ENCODE measurements at places on chromosomes 2 and 18. TPM values are rescaled to one million over a fixed set of nuclear protein-coding genes. Genes with fewer than 3 reads are reported as not detected.

GRCh38 chr2:142280831-142281230 lies 150.0 kb upstream of the LRP1B start:
- no peak for DNase-seq

- no peak for DNase-seq
Observed at GRCh38 chr2:240429341-240429871, 6.1 kb upstream of the GPC1 start.

DNA sequence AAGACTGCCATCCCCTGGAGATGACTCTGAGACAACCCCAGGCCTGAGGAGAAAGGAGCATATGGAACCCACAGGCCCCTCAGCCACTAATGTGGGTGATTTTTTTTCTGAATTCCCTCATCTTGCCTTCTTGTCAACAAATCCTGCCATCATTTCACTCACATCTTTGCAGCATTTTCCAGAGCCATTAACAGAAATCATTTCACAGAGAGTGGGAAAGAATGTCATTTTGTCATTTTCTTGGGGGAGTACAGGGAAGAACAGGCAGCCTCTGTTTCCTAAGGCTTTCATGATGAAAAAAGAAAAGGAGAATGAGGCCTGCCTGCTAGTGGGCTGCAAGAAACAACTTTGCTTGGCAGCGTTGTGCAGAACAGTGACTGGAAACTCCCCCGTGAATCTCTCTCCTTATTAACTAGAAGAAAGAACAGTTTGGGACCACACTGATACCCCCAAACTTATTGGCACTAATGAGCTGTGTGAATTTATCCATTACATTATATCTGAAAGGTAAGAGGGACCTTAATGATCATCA lies 1464.6 kb upstream of the CELF4 start:
- DNase-seq: no peak

DNA sequence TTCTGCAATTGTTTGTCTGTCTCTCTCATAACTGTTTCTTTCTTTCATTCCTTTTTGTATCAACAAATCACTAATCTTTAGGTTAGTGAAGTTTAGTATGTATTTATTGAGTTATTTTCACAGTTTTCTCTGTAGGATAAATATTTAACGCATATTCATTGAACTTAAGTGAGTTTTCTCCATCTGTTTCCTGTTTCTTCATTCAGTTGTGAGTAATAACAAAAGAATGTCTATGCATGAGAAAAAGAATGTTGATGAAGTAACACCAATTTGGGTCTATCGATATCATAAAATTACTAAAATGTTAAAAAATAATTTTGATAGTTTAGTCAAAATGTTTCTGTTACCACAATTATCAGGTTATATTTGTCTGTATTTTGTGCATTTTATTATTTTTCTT lies 948.0 kb downstream of the DSC3 start:
- no peak for DNase-seq

DNA sequence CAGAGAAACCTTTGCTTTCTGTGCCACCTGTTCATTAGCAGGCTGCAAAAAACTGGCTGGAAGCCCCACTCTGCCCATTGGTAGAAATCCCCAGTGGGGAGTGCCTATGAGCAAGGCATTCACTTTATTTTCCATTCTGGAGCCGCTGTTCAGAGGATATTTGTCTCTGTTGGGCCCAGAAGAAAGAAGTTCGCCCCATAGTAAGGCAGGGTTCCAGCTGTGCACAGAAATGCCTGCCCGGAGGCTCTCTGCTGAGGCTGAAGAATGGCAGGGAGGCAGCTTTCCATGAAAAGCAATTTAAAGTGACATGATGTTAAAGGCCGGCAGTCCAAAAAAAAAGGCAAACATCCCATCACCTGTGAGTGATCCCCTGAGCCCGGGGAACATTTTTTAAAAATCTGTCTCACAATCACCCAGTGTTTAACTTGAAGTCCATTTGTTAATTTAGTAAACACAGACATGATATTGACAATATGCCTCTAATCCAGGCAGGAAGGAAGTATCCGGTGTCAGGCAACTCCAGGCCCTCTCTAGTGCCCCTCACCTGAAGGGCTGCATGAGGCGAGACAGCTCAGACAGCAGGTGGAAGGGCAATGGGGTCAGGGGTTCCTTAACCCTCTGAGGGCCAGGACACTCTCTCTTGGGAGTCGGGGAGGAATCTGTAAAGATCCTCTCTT lies 265.1 kb upstream of the SIX2 start:
- no peak for DNase-seq

PARD6G gene
- 7.3 TPM for total RNA-seq

RNF144A gene
- 13.9 TPM for total RNA-seq

TBR1 gene
- total RNA-seq: not detected

DNA sequence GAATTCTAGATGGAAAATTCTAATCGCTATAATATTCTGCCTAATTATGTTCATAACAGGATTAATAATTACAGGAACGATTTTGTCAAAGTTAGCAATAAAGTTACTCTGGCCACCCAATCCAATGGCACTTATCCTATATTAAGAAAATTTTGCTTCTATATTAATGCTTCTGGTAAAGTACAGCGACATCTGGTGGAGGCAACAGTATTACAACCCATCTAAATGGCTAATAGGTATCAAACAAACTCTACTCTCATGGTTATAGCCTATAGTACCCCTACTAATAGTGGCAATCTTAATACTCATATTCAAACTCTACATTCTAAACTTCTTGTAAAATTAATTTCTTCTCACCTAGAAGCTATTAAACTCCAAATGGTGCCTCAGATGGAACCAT lies 1084.7 kb upstream of the LRRTM1 start:
- DNase-seq: no peak

SERPINB11 gene
- 0.77 TPM for total RNA-seq

DNA sequence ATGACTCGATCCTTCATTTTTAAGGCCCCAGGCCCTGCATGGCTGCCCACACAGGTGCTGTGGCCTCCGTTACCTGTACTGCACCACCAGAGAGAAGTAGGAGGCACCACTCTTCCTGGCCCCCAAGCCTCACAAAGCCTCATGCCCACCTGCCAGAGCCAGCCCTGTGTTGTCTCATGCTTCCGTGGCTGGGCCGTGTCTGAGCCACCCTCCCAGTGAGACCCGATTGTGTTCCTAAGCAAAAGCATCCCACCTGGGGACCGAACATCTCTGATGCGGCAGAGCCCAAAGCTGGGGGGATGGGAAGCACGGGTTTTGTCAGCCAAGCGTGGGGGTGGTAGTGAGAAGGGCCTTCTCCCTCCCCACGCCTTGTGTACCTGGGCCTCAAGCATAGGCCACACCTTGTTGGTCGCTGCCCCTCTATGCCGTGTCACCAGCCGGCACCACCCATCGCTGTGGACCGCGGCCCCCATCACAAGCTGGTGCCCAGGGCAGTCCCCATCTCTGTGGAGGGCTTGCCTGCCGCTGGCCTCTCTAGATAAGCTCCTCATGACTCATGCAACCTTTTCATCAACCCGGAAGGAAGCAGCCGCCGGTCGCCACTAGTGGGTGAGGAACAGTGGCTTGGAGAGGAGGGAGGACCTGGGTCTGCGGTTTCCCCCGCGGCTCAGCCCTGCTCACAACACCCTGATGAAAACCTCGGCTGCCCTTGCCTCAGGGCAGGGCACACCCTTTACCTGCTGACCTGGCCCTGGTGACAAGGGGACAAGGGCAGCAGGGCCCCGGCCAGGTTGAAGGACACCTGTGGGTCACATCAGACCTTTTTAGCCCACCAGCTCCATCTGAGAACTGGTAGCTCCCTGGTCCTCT lies 2.7 kb upstream of the RNPEPL1 start:
- peak; percentile 96 for DNase-seq

GRCh38 chr2:200044453-200044852 lies 89.1 kb downstream of the MAIP1 start:
- DNase-seq: no peak

DNA sequence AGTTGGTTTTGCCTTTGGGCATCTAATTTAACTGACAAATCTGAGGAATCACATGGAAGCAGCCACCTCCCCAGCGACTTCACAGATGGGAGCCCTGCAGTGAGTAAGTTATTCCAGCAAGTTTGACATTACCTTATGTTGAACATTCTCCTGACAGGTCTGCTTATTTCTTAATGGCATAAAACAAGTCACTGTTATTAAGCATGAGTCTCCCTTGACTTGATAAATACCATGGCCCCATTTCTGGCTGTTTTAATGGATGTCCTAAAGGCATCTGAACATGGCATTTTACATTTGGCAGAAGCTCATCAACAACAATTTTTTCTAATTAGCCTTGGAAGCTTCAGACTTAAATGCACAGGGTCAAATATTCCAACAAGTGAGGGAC lies 92.6 kb upstream of the CREB1 start:
- no peak for DNase-seq

IL37 gene
- total RNA-seq: not detected

DNA sequence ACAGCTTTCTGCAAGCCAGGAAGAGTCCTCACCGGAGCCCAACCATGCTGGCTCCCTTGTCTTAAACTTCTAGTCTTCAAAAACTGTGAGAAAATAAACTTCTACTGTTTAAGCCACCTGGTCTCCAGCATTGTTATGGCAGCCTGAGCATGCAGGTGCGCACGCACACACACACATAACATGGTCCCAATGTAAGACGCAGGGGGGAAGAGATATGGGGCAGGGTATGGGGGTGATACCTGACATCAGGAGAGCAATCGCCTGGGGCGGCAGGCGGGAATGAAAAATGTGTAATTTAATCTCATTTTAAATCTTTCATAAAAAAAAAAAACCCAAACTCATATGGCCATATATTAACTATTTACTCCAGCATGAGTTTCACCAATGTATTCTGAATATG lies 18.0 kb downstream of the HJURP start:
- DNase-seq: no peak

DNA sequence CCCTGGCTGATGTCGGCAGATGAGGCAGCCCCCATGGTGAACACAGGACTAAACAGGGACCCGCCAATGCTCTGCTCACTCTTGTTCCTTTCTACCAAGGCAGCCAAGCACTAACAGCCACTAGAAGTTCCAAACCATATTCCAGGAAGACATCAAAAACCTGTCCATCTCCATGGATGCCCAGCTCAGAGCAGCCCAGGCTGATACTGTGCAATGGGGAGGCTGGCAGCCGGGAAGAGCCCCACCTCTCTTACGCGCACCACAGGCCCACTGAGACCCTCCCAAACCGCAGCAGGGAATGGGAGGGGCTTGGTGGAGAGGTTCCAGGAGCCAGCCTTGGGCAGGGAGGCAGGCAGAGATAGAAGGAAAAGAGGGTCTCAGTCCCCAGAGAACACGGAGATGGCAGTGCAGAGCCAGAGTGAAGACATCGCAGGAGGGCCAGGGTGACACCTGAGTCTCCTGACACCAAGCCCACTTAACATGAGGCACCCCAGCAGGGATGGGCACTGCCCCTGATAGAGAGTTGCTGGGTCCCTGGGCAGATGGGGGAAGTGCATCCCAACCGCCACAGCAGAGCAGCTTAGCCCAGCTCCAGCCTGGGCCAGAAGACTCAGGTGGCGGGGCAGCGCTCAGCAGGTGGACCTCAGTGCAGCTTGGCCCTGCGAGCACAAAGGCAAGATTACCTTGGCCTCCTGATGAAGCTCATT lies 3.4 kb downstream of the HS6ST1 start:
- peak; percentile 41 for DNase-seq

TMEFF2 gene
- total RNA-seq: not detected

- no peak for DNase-seq
Observed at GRCh38 chr2:126650994-126651393, 5.0 kb upstream of the GYPC start.

Measured in lower lobe of right lung (tissue), 2 donors.